ENCODE measurements at places on chromosomes 2 and 18. TPM values are rescaled to one million over a fixed set of nuclear protein-coding genes. Genes with fewer than 3 reads are reported as not detected.

PJVK gene
- 10.9 TPM for total RNA-seq

KCNG2 gene
- 0.21 TPM for total RNA-seq

MAP3K20 gene
- total RNA-seq, result 140 TPM

ST8SIA5 gene
- 0.95 TPM for total RNA-seq

SH3BP4 gene
- 11.7 TPM for total RNA-seq

REV1 gene
- total RNA-seq, result 134 TPM

CKAP2L gene
- total RNA-seq, result 13.5 TPM

ZNF24 gene
- total RNA-seq, result 68.9 TPM

TDRD15 gene
- 3.8 TPM for total RNA-seq

Measured in urinary bladder (tissue), 4 donors.